Activated CD4-positive, alpha-beta memory T cell treated with anti-CD3 and anti-CD28 coated beads, Interleukin-2, amount 10 ng/mL, durations not matched to agents 7 days and 5 days (primary cell): ENCODE measurements at places on chromosomes 4 and X.

DNA sequence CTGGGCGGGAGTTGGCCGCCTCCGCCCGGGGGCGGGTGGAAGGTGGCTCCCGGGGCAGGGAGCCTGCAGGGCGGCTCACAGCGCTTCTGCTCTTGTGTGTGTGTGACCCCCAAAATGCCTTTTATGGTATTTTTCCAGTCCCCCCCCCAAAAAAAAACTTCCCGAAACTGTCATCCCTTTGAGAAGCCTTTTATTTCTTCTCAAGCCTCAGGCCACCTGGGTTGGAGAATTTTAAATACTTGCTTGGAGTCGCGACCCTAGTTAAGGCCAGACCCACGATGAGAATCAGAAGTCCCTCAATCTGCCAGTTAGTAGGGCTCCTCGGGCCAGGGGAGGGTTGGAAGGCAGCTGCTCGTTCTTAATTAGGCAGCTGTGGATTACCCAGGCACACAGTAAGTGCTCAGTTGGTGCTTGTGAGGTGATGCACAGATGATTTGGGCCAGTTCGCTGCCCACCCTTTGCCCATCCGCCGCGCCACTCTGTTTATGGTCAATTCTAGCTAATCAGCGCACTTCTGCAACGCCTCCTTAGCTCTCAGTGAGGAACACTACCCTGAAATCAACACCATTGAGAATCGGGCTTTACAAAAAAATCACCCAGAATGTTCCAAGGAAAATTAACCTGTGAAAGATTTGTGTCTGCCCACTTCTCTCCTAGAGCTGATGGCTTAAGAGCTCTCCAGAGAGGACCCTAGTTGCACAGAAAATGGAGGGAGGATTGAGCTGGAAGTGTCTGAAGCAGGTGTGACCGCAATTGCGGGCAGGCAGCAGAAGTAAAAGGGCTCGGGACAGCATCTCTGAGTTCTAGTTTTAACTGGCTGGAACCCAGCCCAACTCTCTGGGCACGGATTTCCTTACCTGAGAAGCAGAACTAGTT, 648 bp upstream of the SCD5 start:
- no peak for DNase-seq

GRCh38 chr4:168451331-168451730, 29.0 kb downstream of the DDX60L start:
- DNase-seq: no peak

GRCh38 chrX:41580423-41581064, 108.2 kb upstream of the GPR34 start:
- DNase-seq: no peak

GRCh38 chr4:60657041-60657440, 543.1 kb upstream of the ADGRL3 start:
- no peak for DNase-seq
